G401 (cell line): ENCODE measurements at places on chromosomes 7 and 10.

DNA sequence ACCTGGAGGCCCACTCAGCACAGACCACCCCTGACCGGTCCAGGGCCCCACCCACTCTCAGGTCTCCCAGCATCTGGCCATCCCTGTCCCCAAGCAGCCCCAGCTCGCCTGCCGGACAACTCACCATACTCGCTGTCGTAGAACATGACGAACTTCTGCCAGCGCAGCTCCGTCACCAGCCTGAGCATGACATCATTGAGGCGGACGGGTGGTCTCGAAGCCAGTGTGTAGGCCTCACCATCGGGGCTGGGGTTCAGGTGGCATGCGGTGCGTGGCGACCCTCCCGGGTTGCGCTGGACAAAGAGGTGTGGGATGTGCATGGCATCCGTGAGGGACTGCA is 160.4 kb downstream of the GRID1 start:
- no peak for DNase-seq

DNA sequence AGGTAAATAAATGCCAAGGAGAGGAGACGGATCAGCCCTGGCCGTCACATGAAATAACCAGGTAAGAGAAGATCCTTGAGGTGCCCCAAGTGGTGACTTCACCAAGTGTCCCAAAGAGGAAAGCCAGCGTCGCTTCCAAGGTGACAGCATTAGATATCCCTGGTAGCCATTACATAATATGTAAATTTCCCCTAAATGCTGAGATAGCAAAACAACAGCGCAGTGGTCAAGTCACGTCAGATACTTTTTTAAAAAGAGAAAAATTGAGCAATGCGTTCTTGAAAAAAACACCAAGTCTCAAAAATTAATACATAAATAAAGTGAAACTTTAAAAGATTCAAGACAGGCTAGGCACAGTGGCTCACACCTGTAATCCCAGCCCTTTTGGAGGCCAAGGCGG is 100.2 kb downstream of the HTR5A start:
- DNase-seq, result no peak

- peak; percentile 8 for DNase-seq
These were observed 70.6 kb downstream of the NPS start for GRCh38 chr10:127619546-127620325.

- no peak for DNase-seq
These were observed 25.8 kb upstream of the EEPD1 start for GRCh38 chr7:36127075-36127740.
